Ovary (tissue), 10 donors: ENCODE measurements at places on chromosomes 1 and 21. TPM values are rescaled to one million over a fixed set of nuclear protein-coding genes. Genes with fewer than 3 reads are reported as not detected.

- H3K36me3 ChIP-seq, result no peaks in the 10 kb centered on the region
- H3K4me3 ChIP-seq, result no peak overlapping the region
Measured at GRCh38 chr21:46319186-46319585, 4.5 kb downstream of the C21orf58 start.

SMAP2 gene
- 20.7 TPM for total RNA-seq

ADGRB2 gene
- total RNA-seq, result 4.1 TPM

ACBD6 gene
- total RNA-seq, result 43.7 TPM

DNA sequence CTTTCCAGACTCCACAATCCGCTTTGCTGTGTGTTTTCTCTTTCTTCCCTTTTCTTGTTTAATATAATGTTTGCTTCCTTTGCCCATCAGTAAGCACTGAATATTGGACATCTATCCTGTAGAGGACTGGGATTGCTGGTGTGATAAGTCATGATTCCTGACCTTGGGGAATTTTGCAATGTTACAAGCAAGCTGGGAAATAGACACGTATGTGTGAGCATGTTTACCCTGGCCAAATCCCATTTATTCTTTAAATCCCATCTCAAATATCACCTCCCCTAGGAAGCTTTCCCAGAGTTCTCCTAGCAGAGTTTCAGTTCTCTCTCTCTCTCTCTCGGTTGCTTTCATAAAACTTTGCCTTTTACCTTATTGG is 155.3 kb downstream of the ROR1 start:
- H3K36me3 ChIP-seq, result no peaks in the 10 kb centered on the region
- no peaks in the 10 kb centered on the region for H3K4me1 ChIP-seq
- no peaks in the 10 kb centered on the region for H3K27me3 ChIP-seq
- DNase-seq, result no peak
- H3K27ac ChIP-seq, result no peak overlapping the region
- H3K4me3 ChIP-seq, result no peak overlapping the region

GRCh38 chr1:58497499-58497898 is 49.0 kb downstream of the OMA1 start:
- no peaks in the 10 kb centered on the region for H3K27me3 ChIP-seq
- no peak overlapping the region for H3K27ac ChIP-seq
- H3K36me3 ChIP-seq, result no peaks in the 10 kb centered on the region
- H3K4me3 ChIP-seq, result no peak overlapping the region

SPRR5 gene
- not detected for total RNA-seq

SNRPE gene
- total RNA-seq, result 144 TPM

GRCh38 chr21:42737951-42738590 is 84.7 kb downstream of the PDE9A start:
- no peaks in the 10 kb centered on the region for H3K36me3 ChIP-seq
- no peak overlapping the region for H3K4me3 ChIP-seq
- H3K27me3 ChIP-seq, result no peaks in the 10 kb centered on the region
- H3K27ac ChIP-seq, result peak overlapping the region; percentile 79

- H3K27ac ChIP-seq, result no peak overlapping the region
- H3K27me3 ChIP-seq, result no peaks in the 10 kb centered on the region
- H3K4me1 ChIP-seq, result no peaks in the 10 kb centered on the region
Measured at GRCh38 chr1:30856260-30856790, 52.2 kb downstream of the SDC3 start.

DNA sequence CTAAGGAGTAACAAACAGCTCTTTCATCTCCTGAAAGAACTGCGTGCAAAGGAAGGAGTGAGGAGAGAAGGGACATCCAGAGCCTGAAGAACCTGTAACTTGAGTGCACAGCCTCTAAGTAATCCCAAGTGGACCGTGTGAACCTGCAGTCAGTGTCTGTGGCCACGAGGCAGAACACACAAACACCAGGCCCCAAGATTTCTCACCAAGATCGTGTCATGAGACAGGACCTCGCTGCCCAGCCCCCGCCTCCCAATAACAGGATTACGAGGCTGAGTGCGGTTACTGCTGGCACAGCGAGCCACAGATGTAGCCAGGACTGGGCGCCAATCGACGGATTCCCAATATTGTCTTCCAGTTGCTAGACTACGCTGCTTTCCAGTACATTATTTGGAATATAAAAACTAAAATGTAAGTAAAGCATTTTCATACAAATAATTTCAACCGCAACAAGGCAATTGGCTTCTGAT is 101.3 kb upstream of the SLC25A33 start:
- H3K27me3 ChIP-seq, result no peaks in the 10 kb centered on the region
- H3K36me3 ChIP-seq, result no peaks in the 10 kb centered on the region
- H3K4me1 ChIP-seq, result peaks cover 14% of the 10 kb centered on the region
- peak; percentile 59 for DNase-seq
- H3K4me3 ChIP-seq, result no peak overlapping the region
- peak overlapping the region; percentile 28 for H3K27ac ChIP-seq

DHRS3 gene
- 25.8 TPM for total RNA-seq

VPS26C gene
- 33.9 TPM for total RNA-seq

- no peak overlapping the region for H3K27ac ChIP-seq
- DNase-seq, result no peak
- H3K4me1 ChIP-seq, result peaks cover 4% of the 10 kb centered on the region
- no peaks in the 10 kb centered on the region for H3K27me3 ChIP-seq
Measured at GRCh38 chr1:156246781-156247459, 936 bp downstream of the PAQR6 start.
